ENCODE measurements at places on chromosomes 3 and 15. TPM values are rescaled to one million over a fixed set of nuclear protein-coding genes. Genes with fewer than 3 reads are reported as not detected.

- no peak for DNase-seq
These were observed 29.9 kb downstream of the UBA5 start for GRCh38 chr3:132690040-132690439.

GRCh38 chr3:78434801-78435200 lies 1333.0 kb downstream of the ROBO1 start:
- DNase-seq: no peak

DNA sequence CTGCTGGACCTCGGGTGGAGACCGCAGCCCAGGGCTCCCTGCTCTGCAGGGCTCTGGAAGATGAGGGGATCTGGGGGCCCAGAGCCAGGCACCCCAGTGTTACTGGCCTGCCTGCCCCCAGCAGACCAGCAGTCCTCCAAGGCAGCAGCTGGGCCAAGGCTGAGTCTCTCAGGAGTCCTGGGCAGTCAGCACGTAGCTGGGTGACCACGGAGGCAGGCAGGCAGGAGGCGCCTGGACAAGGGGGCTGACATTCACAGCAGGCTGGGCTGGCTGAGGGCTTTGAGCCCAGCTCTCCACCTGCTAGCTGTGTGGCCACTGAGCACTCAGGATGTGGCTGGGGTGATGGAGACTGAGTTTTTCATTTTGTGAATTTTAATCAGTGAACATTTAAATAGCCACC lies 67.9 kb downstream of the IQSEC1 start:
- DNase-seq: no peak

GRCh38 chr15:42448281-42448680 lies 42.7 kb downstream of the ZNF106 start:
- no peak for DNase-seq

- no peak for DNase-seq
These were observed 906.3 kb downstream of the ZPLD1 start for GRCh38 chr3:103341078-103341606.

- no peak for DNase-seq
These were observed 166.6 kb upstream of the PDZRN3 start for GRCh38 chr3:73791356-73791755.

DNA sequence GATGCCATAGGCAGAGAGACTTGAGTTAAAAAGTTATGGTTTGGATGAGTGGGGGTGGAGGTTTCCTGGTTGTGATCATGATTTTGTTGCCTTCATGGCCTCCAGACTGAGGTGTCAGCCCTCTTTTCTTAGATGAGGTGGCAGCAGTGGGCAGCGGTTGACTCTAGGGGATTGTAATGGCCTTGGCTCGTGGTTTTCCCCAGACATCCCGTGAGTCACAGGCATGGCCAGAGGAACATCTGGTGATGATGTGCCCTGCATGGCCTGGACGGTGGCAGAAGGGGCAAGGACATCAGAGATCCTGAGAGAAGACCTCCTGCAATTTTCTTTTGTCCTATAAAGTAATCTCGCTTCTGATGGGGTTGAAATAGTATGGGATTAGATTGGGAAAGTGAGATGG lies 12.4 kb downstream of the RETNLB start:
- DNase-seq: no peak

DNA sequence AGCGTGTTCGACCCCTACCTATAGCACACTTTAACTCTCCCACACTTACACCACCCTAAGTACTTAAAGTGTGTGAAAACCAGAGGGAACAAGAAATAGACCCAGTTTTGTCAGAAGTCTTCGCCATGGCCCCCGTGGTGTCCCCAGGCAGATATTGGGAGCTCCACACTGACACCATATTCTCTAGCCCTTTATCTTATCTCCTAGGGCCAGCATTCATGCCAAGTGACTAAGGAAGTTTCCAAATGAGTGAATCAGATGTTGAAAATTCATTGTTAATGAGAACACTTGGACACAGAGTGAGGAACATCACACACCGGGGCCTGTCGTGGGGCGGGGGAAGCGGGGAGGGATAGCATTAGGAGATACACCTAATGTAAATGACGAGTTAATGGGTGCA lies 31.8 kb downstream of the P3H2 start:
- no peak for DNase-seq

DNA sequence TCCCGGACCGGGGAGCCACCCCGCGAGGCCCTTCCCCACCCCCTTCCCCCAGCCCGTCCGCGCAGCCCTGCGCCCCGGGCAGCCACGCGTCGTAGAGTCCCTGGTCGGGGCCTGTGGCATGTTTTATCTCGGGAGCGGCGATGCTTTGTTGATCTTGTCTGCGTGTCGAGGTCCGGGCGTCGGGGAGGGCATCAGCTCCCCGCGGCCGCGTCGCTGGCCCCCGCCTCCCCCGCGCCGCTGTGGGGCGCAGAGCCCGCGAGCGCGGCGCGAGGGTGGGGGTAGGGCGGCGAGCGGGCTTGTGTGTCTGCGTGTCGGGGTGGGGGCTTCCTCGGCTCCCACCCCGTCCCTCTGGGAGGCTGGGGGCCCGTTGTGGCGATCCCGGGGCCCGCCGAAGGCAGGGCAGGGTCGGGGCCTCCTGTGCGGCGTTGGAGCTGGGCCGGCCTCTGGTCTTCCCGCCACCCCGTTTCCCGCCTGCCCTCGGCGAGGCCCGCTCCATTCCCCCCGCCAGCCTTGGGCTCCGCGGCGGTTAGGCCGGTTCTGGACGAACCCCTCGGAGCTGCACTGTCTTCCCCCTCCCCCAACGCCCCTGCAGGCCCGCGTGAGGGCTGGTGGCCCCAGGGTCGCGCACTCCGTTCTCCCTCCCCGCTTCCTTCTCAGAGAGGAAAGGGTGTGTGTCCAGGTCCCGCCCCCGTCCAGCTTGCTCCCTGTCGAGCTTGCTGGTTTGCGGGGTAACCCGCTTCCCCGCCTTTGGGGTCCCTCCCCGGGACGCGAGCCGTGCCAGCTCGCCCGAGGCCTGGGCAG lies 695 bp downstream of the GMPS start:
- DNase-seq: peak; percentile 66

SLC6A1 gene
- 0.44 TPM for total RNA-seq

GRCh38 chr15:49589030-49589429 lies 31.6 kb downstream of the FAM227B start:
- DNase-seq: no peak

DNA sequence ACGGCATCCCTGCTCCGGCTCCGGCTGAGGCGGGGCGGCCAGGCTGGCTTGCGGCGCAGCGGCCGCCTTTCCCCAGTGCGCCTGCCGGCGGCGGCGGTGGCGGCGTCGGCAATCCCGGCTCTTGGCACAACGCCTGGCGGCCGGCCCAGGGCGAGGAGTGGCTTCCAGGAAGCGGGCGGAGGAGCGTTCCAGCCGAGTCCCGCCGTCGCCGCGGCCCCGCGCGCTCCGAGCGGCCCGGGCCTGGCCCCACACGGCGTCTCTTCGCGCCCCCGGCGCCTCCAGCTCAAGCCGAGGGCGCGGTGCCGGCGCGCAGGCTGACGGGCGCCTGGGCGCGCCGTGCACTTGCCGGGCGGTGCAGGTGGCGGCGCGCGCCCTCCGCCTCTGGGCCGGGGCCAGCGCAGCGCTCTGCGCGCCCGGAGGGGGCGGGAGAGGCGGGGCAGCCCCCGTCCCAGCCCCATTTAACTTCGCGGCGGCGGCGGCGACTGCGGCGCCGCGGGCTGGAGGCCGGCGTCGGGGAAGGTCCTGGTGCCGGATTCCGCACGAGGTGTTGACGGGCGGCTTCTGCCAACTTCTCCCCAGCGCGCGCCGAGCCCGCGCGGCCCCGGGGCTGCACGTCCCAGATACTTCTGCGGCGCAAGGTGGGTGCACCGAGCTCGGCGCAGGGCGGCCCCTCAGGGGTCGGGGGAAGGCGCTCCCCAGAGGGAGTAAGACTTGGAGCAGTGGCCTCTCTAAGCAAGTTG lies at the start of gene ADAMTSL3:
Gene ADAMTSL3, plus strand, starts transcription at position 485 of the 740 bp plus-strand sequence. CDS start 1,639 bp downstream, outside the sequence.
- DNase-seq: peak; percentile 88

BRK1 gene
- total RNA-seq: 89.8 TPM

CCR1 gene
- 16.1 TPM for total RNA-seq

DNA sequence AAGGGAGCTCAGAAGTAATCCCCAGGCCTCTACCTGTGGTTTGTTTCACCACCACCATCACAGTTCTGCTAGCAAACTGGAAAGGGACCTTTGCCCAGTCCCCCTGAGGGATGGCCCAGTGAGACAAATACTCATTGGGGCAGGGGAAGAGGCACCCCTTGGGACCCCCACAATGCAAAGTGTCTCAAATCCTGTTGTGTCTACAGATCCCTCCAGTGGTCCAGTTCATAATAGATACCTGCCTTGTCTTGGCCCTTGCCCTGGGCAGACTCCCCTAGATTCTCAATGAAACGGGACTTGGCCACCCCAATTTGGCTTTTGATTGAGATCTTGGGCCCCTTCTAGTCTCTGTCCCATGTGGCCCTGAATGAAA lies 43.8 kb upstream of the RAB6B start:
- peak; percentile 6 for DNase-seq
